ENCODE measurements at places on chromosomes 13 and 19. TPM values are rescaled to one million over a fixed set of nuclear protein-coding genes. Genes with fewer than 3 reads are reported as not detected.

DNA sequence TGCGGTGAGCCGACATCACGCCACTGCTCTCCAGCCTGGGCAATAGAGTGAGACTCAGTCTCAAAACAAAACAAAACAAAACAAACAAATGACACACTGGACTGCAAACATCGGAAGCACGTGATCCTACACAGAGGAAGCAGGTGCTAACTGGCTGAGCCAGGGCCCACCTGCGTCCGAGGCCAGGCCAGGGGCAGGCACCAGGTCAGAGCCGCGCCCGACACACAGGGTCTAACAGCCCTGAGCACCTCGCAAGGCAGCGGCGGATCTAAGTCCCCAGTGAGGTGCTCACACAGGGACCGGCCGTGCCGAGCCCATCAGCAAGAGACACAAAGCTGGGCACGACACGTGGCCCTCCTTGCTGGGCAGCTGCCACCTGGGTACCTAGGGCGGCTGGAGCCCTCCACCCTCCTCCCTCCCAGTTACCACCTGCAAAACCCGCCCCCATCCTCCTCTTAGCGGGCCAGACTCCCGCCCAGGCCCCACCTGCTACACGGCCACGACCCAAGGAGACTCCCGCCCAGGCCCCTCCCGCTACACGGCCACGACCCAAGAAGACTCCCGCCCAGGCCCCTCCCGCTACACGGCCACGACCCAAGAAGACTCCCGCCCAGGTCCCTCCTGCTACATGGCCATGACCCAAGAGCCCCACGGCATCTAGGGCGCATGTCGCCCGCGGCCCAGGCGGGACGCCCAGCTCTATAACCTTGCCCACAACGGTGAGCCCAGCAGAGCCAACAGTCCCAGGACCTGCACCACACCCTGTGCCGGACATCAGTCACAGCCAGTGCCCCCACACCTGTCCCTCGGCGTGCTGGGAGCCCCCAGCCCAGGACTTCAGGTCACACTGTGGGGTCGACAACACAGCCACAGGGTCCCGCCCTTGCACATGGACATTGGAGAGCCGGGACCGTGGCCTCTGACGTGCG, 15.6 kb downstream of the AP3D1 start:
- no peak for DNase-seq

- DNase-seq: no peak
These were observed 2770.4 kb upstream of the PCDH20 start for GRCh38 chr13:64186071-64186470.

DNA sequence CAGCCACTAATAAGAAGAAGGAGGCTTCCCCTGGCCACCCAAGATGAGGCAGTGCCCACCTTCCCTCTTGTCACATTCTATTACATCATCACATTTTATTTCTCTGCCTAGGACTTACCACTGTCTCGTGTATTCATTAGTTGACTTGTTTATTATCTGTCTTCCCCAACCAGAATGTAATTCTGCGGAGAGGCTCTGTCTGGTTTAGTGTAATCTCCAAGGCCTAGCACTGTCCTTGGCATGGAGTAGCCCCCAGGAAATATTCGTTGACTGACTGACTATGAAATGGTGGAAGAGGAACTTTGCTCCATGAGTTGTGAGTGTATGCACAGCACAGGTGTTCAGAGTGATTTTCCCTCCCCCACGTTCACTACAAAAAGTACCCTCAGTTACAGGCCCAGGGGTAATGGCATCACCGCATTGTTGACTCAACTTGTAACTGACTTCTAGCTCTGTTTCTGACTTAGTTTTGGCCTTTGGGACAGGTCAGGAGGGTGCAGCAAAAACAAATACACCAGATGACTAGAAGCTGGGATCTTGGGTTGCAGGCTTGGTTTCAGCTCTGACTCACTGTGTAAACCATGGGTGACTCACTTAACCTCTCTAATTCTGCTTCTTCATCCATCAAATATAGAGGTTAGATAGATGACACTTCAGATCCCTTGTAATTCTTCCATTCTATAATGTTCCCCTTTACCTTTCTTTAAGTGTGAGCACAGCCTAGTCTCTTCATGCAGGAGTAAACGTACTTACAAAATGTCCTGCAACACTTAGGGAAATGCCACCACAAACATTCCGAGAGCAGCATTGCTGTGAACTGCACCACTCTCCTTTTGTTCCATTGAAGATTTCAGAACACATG, 229.7 kb downstream of the KCNRG start:
- DNase-seq: no peak

GRCh38 chr13:109700176-109700575, 86.2 kb downstream of the IRS2 start:
- DNase-seq: peak; percentile 61

DNA sequence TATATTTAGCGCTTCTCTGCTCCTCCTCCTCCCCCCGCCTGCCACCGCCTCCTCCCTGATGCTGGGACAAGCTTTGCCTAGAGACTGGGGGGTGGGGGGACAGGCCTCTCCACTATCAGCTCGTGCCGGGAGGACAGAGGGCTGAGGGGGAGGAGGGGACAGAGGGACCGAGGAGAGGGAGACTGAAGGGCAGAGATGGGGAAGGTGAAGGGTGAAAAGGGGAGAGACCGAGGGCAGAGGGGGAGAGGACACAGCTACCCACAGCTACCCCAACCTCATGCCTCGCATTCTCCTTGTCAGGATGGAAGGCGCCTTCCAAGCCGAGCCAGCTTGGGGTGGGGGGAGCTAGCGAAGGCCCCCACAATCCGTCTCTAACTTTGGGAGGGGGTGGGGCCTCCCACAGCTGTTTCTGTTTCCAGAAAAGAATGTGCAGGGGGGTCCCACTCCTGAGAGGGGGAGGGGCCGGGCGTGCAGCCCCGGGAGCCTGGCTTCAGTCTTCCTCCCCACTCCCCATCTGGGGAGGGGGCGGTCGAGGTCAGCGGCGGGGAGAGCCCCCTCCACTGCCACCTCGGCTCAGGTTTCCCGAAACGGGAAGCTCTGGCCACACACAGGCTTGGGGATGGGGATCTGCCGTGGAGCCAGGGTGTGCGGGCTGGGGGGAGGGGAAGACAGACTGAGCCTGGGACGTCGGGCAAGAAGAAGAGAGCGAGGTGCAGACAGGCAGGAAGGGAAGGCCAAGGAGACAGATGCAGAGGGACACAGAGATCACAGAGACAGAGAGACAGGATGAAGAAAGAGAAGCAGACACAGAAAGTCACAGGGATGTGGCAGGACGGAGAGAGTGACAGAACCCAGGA, 1.6 kb downstream of the DACT3 start:
- DNase-seq: peak; percentile 73

DNA sequence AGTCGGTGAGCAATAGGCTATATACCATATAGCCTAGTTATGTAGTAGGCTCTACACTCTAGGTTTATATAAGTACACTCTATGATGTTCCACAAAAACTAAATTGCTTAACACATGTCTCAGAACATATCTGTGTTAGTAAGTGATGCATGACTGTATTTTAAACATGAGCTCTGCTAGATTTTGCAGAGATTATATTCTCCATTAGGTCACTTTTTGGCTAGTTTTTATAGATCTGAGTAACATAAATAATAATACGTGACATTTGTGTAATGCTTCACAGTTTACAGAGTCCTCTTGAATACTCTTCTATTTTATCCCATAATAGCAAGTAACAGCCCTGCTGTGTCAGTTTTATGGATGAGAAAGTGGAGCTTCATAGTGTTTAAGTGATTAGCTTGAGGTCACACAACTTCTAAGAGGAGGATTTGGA, 47.8 kb downstream of the NDFIP2 start:
- DNase-seq: no peak

DNA sequence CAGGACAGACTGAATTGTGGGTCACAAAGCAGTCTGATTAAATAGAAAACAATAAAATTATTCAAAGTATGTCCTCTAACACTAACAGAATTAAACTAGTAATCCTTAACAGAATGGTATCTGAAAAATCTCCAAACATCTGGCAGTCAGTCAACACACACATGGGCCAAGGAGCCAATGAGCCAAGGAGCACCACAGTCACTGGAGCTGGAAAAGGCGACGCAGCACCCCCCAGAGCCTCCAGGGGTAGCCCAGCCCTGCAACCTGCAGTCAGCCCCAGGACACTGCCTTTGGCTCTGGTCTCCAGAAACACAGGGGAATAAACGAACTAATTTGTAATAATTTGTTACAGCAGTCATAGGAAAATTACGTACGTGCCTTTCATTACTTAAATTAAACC, 12.3 kb downstream of the TUBGCP3 start:
- no peak for DNase-seq

- no peak for DNase-seq
These were observed 32.6 kb downstream of the RYR1 start for GRCh38 chr19:38466050-38466449.

GRCh38 chr19:48681127-48681470, 8.3 kb upstream of the NTN5 start:
- no peak for DNase-seq

- no peak for DNase-seq
These were observed 141.0 kb downstream of the RAP2A start for GRCh38 chr13:97574926-97575325.

DNA sequence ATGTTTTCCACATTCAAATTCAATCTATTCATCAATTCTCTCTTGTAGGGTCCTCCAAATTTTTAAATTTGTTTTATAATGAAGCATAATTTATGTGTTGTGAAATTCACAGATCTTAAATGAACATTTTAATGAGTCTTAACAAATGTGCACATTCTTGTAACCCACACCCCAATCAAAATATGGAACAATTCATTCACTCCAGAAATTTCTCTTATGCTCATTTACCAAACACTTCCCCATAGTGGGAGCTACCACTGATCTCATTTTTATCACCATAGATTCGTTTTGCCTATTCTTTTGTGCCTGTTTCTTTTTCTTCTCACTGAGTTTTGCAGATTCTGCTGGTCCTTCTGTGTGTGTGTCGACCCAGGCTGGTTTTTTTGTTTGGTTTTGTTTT, 664.1 kb downstream of the EFNB2 start:
- no peak for DNase-seq

DNA sequence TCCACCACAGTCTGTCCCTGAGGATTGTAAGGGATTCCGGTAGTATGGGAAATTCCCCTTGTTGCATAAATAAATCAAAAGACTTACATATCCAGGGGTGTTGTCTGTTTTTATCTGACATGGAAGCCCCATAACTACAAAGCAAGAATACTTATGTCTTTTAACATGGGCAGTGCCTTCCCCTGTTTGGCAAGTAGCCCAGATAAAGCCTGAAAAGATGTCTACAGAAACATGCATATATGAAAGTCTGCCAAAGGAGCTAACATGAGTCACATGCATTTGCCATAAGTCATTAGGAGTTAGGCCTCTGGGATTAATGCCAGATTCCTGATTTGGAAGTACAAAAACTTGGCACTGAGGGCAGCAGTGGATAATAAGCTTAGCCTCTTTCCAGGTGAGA, 62.1 kb downstream of the ZNF737 start:
- peak; percentile 2 for DNase-seq

DNA sequence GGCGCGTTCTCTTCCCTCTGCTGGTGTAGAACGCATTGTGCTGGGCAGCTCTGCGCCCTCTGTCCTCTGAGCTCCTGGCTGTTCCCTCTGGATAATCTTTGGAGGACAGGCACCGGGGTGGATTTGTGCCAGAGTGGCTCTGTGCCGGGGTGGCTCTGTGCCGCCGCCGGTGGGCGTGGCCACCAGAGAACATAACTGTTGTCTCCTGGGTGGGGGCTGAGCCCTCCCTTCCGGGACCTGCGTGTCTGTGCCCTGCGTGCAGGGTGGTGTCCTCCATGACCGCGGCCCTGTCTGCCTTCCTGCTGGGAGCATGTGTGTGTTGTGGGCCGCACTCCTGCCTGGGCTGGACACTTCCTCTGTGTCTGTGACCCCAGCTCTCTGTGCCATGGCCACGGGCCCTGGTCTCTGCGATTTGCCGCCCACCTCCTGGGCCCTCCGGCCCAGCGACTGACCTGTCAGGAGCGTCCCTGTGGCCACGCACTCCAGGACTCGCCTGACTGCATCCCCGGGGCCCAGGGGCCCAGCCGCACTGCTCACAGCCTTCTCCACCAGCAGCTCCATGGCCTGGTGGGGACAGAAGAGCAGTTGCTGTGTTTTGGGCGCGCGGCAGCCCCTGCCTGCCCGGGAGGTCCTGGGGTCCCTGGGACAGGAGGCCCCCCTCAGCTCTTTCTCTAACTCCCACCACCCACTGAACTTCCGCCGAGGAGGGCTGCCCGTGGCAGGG, 22.4 kb upstream of the MATK start:
- no peak for DNase-seq

- no peak for DNase-seq
These were observed 12.5 kb downstream of the ALG5 start for GRCh38 chr13:36986462-36987240.

- DNase-seq: no peak
These were observed 67.2 kb upstream of the GPR183 start for GRCh38 chr13:99374169-99374991.

GRCh38 chr13:48640767-48641166, 13.0 kb upstream of the CYSLTR2 start:
- DNase-seq: no peak

Gene MTUS2
- polyA plus RNA-seq: 0.55 TPM

Gene SERTAD1
- 7.9 TPM for polyA plus RNA-seq

Gene SYNGR4
- 0.79 TPM for polyA plus RNA-seq

Gene ZNF814
- polyA plus RNA-seq: 97.4 TPM

Gene ZNF536
- polyA plus RNA-seq: 3.4 TPM

Gene LILRB3
- 1.6 TPM for polyA plus RNA-seq

Gene ZNF135
- 29.9 TPM for polyA plus RNA-seq

Gene CASP14
- 0.07 TPM for polyA plus RNA-seq

Gene NOTCH3
- polyA plus RNA-seq: 135 TPM

Data from renal pelvis (tissue), 12 donors.